ENCODE measurements at places on chromosomes 2 and 18. TPM values are rescaled to one million over a fixed set of nuclear protein-coding genes. Genes with fewer than 3 reads are reported as not detected.

RAX gene
- 0.39 TPM for total RNA-seq

ABCB11 gene
- 0.79 TPM for total RNA-seq

IL18R1 gene
- total RNA-seq, result 4.5 TPM

ROCK1 gene
- 59.0 TPM for total RNA-seq

LOXL3 gene
- total RNA-seq, result 3.7 TPM

MRPS5 gene
- total RNA-seq, result 52.0 TPM

SERPINB8 gene
- total RNA-seq, result 12.4 TPM

HYCC2 gene
- total RNA-seq, result 21.6 TPM

TIMM21 gene
- total RNA-seq, result 22.3 TPM

Data from skin of body (tissue), 3 donors.